ENCODE measurements at places on chromosomes 5 and 9.

DNA sequence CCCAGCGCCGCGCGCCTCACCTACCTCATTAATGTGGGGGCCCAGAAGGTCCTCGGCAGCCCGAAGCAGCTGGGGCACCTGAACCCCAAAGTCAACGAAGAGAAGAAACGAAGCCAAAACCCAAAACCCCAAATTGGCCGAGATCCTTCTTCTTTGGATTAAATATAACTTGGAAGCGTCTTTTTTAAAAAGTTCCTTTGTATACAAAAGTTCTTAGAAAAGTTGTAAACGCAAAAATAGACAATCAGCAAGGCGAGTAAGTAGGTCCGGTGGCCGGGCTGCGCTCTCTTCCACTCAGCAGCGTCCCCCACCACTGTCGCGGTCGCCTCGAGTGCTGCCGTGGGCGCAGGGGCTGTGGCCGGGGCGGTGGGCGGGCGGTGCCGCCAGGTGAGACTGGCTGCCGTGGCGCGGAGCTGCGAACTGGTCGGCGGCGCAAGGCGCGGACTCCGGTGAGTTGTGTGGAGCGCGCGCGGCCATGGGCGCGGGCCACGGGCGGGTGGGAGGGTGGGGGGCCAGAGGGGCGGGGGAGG lies 360 bp downstream of the KLF4 start:
- no peak for DNase-seq

- no peak for DNase-seq
Measured at GRCh38 chr5:139911425-139912120, 116.0 kb downstream of the PSD2 start.

DNA sequence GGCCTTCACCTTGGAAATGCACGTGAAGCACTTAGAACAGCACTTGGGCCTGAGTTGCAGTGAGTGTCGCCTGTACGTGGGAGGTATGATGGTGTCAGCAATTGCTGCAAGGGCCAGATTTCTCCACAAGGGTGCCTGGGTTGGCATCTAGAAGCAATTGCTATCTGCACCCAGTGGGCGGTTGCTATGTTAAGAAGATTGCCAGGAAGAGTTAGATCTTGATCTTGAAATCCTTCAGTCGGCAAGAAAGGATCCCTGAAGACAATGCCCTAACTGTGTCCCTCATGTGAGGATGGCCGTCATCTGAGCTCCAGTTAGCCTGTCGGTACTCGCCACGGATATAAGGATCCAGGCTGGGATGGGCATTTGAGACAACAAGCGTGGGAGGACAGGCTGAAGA lies 62.9 kb downstream of the MAMDC2 start:
- no peak for DNase-seq

DNA sequence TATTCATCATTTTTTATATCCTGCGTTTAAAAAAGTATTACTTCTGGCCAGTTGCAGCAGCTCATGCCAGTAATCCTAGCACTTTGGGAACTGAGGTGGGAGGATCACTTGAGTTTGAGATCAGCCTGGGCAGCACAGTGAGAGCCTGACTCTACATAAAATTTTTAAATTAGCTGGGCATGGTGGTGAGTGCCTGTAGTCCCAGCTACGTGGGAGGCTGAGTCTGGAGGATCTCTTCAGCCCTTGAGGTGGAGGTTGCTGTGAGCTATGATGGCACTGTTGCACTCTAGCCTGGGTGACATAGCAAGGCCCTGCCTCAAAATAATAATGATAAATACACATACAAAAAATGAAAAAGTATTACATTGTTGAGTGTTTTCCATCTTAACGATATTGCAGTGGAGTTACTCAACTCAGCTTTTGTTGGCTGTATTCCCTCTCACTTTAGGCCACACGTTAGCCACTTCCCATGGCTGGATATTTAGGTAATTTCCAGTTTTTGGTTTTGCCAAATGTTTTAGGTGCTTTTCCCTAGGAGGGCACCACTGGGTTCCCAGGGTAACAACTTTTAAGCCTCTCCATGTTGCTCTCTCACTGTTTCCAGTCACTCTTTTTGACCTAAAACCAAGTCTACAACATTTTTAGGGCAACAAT lies 20.6 kb downstream of the SHB start:
- DNase-seq = no peak

GRCh38 chr9:109923471-109923760 lies 143.4 kb downstream of the PALM2AKAP2 start:
- no peak for DNase-seq

DNA sequence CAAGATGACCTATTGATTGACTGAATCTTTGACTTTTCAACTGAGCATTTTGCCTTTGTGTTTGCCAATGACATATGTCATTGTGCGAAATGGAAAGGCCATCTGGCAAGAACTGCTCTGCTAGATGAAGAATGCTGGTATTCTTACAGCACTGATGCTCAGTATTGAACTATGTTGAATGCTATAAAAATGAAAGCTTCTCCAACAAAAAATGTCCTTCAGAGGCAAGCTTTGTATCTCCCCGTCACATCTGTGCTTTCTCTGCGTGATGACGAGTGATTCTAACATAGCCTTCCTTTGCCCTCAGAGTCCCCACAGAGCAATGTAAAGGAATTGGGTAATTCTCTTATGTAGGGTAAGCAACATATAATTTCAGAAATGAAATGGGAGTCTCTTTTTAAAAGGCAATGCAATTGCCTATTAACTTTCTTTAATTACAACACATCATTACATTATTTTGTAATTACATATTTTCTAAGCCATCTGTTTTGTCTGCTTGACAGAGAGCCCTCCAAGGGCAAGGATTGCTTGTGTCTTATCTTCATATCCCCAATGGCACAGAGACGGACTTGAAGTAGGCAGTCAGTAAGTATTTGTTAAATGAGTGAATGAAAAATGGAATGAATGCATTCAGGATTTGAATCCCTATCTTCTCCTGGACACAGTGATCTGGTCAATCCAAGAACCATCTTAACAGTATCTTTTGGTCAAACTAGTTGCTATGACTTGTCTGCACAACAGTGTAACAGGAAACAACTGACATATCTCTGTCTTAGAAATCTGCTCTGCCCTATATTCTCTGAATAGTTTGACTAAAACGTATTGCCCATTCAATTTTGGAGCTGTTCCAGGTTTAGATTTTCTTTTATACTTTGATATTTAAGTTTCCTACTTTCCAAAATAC lies 46.1 kb downstream of the ENC1 start:
- DNase-seq = no peak

DNA sequence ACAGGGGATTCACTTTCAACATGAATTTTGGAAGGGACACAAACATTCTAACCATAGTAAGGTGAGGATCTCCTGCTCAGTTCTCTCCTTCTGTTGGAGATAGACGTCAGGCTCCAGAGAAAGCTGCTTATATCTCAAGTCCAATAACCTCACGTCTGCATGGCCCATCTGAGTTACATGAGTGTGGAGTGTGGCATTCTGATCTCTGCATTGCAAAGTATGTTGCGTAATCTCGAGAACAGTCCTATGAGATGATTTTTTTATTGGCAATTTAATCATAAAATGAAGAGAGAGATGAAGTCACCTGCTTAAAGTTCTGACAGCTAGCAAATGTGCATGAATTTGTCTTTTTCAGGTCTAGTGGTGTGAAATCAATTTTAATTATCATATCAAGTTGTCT lies 118.8 kb downstream of the SLC12A2 start:
- DNase-seq = no peak

DNA sequence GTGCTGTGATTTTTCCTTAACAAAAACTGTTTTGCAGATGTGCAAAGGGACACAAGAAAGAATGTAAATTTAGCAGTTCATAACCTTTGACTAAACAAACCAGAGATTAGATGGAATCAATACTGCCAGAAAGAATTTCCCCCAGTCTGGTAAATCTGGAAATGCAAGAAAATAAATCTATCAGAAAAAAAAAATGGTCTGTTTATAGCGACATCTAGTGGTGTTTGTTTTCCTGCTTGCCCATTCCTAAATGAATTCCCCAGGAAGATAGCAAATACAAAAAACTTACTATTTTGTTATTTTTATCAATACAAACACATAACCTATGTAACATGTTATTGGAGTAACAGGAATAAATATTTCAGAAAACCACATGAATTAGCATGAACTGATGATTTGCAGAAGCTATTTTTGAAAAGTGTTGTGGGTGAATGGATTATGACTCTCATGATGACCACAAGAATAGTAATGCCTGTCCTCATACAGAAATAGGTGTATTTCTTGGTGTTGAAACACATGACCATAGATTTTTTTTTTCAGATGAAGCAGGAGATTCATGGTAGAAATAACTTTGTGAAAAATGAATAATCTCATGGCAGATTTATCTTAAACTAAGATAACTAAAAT lies 1703.8 kb downstream of the MAT2B start:
- DNase-seq = no peak

DNA sequence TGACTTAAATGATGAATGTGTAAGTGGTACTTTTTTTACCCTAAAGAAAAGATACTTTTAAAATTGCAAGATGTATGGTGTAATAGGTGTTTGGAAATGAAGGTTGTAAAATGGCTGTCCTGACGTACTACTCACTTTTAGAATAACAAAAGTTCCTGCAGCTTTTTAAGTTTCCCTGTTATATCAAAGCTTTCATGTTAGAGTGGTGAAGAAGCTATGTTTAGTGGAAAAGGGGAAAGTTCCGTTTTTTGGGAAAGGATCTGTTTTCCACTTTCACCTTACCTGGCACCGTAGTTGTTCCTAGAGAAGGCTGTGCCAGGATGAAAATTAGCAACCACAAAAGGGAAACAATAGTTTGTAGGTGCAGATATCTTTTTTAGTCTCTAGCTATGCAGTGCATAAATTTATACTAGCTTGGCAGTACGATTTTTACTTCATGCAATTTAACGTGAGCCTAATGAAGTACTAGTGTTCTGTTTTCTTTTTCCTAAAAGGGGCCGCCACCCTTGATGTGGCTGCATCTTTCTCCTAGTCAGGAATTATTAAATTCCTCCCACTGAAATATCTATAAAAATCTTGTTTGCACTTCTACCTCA lies 1.3 kb downstream of the TNPO1 start:
- no peak for DNase-seq

GRCh38 chr5:147821766-147822165 lies 9.7 kb downstream of the SPINK1 start:
- DNase-seq = no peak

DNA sequence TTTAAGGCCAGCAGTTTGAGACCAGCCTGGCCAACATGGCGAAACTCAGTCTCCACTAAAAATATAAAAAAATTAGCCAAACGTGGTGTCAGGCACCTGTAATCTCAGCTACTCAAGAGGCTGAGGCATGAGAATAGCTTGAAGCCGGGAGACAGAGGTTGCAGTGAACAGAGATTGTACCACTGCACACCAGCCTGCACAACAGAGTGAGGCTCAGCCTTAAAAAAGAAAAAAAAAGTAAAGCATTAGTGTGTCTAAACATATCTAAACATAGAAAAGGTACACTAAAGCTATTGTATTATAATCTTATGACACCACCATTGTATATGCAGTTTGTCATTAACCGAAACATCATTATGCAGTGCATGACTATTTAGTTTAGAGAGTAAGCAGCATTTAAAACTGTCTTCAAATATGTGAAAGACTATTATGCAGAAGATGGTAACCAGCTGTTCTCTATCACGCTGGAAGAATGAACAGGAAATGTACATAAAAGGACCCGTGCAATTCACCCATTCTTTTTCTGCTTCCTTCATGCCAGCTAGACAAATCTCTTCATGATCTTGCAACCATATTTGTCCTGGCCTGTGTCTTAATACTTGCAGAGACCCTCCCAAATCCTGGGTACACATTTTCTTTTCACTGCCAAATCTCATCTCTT lies 58.6 kb downstream of the ITGA1 start:
- no peak for DNase-seq

- no peak for DNase-seq
Measured at GRCh38 chr5:41338136-41338675, 124.9 kb upstream of the C6 start.

DNA sequence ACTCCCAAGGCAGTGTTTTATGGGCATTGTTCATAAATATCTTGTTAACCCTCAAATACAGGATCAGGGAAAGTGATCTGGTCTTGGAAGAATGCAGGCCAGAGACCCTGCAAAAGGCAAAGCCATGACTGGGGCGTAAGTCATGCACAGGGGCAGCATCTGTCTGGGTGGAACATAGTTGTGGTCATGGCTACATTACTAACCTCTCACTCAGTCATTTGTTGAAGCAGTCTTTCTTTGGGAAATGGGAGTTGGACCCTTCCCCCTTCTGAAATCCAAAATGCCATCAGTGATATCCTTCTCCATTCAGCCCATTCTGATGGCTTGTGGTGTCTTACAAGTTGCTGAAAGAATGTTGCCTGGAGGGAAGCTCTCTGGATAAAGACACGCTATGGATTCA lies 68.1 kb downstream of the GDNF start:
- DNase-seq = no peak

- no peak for DNase-seq
Measured at GRCh38 chr5:5492087-5492933, 69.8 kb downstream of the ICE1 start.

Measured in stimulated activated CD4-positive, alpha-beta T cell treated with anti-CD3 and anti-CD28 coated beads, Interleukin-1b, Interleukin-23, amount 100 ng/mL, for 1 hour (primary cell).